ENCODE measurements at places on chromosomes 1 and 21.

GRCh38 chr1:98086796-98087441 lies 166.1 kb upstream of the DPYD start:
- DNase-seq = no peak

- DNase-seq = no peak
Observed at GRCh38 chr1:151837197-151837596, 2.4 kb downstream of the C2CD4D start.

DNA sequence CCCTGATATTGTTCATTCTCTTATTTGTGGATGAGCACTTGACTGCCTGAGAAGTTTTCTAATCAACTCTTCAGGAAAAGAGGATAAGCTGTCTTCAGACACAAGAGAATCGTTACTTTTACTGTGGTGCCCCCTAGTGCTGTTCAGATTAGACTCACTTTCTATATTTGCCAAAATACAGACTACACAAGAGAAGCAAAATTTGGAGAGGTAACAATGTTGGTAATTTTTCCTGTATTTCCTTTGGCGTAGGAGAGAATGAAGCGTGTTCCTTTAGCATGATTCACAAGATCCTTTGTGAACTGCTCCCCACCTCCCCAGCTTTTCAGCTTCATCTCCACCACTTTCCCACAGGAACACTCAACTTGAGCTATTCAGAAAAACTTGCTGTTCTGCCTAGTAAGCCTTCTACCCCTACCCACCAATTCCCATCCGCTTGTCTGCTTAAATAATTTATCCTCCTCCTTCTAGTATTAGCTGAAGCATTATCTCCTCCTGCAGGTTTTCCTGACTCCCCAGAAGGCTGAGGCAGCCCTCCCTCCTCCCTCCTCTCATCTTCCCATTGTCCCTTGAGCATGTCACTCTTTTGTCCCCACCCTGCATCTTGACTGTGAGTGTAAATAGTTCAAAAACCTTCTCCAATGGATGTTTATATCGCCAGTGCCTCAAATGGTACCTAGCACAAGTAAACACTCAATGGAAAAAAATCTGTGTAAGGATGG lies 4.5 kb downstream of the TNFSF4 start:
- no peak for DNase-seq

DNA sequence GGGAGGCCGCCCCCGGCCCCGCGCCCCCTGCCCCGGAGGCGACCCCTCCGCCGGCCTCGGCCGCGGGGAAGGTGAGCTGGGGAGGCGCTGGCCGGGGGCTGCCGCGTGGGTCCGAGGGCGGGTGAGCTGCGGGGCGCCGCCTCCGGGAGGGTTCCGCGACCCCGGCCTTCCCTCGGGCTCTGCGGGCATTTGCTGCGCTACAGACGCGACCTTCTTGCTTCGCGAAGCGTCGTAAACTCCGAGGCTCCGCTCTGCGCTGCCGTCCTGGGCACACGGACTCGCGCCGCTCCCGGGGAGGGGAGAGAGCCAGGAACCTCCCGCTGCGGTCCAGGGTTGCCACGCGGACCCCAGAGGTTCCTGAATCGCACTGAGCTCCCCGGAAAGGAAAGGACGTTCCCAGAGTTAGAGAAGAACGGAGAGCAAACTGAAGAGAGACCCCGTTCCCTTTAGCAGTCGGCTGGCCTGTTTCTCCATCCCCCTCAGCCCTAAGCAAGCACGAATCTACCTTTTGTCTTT lies 345 bp downstream of the SLX9 start:
- DNase-seq = no peak

DNA sequence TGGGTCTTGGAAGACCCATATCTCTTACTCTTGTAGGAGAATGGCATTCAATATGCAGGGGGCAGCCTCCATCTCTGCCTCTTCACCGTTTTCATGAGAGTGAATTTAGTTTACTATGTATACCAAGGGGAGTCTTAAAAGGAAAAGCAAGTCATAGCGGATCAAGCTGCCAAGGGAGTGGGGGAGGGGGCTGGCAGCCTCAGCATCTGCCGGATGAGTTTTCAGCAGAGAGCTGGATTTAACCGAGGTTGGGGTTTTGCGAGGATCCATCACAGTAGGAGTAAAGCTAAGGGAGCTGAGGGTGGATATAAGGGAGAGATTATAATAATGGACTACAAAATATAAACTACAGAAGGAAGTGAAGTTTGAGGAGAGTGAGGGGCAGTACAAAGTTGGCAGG lies 9.9 kb downstream of the CD160 start:
- no peak for DNase-seq

GRCh38 chr1:164709541-164710278 lies 150.7 kb downstream of the PBX1 start:
- DNase-seq = no peak

DNA sequence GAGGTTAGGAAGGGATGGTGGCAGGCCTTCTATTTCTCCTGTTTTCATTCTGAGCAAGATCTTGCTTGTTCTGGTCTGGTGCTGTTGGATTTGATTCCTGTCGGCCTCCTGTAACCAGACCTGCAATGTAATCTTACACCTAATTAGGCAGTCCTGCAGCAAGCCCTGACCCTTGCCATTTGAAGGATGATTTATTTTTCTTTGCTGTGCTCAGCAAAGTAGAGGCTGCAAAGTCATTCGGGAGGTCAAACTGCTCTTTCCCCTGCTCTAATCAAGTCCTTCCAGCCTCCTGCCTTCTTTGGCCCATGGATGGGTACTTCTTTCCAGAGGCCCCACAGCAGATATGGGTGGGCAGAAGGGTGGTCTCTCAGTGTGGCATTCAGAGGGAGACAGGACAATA lies 417.7 kb upstream of the USP24 start:
- no peak for DNase-seq

- DNase-seq = no peak
Observed at GRCh38 chr1:223242971-223243370, 99.9 kb upstream of the TLR5 start.

GRCh38 chr21:14243874-14244273 lies 27.9 kb downstream of the RBM11 start:
- DNase-seq = no peak

DNA sequence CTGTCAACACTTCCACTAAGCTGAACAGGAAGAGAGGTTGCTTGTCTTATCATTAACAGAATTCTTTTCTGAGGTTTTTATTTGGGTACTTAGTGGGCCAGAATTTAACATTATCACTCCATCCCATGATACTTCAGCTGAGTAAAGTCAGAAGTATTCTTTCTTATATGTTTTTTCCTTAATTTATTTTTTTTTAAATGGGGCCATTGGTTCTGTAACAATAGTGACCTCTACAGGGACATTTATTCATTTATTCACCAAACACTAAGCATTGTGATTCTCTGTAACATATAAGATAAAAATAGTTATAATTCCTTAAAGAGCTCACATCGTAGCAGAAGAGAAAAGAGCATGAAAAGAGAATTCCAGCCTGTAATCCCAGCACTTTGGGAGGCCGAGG lies 9.8 kb downstream of the GREM2 start:
- DNase-seq = no peak

- no peak for DNase-seq
Observed at GRCh38 chr1:176364236-176364905, 98.6 kb upstream of the PAPPA2 start.

- DNase-seq = no peak
Observed at GRCh38 chr1:119724611-119725218, 13.0 kb downstream of the PHGDH start.

- no peak for DNase-seq
Observed at GRCh38 chr1:37987679-37988078, 2.1 kb downstream of the SF3A3 start.

DNA sequence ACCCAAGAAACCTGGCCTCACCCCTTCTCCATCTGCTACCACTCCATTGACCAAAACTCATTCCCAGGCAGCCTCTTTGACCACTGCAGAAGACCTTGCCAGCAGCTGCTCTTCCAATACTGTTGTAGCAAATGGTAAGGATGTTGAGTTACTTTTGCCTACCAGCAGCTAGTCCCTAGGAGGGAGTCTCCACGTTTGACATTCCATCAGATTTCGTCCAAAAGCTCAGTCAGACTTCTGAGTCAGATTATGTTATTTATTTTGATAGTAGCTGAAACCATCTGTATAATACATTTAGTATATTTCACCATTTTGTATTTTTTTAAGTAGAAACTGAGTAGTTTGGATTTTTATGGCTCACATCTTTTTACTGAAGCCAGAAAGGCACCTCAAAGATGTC lies 51.5 kb upstream of the WNT2B start:
- no peak for DNase-seq

DNA sequence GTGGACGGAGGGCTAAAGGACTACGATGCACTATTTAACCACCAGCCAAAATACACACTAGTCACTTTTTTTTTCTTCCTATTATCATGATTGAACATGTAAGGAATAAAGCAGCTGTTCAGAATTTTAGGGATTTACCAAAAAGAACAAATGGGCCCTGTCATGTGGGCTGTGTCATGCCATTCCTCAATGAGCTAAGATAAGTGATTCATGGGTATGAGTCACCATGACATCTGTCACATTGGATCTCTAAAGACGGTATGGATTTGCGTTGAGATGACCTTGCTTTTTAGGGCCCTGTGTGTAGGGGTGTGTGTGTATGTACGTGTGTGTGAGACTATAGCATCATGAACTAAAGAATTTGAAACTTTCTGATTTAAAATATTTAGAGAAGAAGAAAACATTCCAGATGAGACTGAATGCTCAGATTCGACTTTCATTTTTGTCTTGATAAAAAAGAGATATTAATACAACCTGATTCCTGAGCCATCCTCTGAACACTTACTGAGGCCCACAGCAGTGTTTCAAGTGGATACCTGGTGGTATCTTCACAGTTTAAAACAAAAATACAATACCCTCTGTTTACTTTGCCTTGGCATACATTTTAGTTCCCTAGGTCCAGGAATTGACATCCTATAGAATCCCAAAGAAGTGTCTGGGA lies 246.1 kb upstream of the DUSP10 start:
- DNase-seq = no peak

- DNase-seq = no peak
Observed at GRCh38 chr1:85087659-85088407, 39.5 kb upstream of the MCOLN3 start.

GRCh38 chr1:79792219-79792930 lies 785.8 kb upstream of the ADGRL4 start:
- no peak for DNase-seq

DNA sequence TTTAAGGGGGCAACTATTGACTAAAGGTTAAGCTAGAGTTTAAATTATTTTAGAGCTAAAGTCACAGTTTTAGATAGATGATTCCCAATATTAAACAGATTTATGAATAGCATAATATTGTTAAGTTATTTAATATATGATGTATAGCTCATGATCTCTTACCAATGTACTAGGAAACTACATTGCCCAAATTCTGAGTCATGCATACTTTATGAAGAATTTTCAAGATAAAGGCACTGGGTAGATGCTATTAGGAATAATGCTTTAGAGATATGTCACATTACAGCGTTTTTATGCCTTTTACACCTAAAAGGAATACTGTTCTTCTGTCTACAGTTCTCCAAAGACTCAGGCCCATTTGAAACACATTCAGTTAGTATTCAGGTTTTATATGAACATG lies 215.1 kb downstream of the NCAM2 start:
- no peak for DNase-seq

DNA sequence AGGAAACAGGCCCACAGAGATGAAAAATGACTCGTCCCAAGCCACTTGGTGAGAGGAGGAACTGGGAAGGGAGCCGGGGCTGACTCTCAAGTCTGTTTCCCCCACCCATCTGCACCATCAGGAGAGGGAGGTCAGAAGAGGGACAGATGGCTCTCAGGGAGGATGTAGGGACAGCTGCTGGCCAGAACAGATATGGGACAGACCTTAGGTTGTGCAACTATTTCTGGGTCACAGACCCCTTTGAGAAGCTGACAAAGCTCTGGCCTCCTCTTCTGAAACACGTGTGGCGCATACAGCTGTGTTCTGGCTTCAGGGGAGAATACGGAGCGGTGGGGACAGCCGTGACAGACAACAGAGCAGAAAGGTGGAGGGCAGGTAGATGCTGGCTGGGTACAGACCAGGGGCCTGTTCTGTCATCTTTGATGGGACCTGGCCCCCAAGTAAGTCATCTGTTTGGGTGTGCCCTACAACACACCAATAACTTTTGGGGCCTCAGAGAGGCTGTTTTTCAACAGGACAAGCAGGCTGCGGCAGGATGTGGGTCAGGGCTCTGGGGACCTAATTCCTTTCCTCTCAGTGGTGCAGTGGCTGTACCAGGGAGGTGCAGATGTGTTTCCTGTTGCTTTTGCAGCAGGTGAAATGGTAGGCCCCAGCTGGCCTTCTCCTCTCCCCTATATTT lies 7.3 kb downstream of the SH3BGRL3 start:
- peak; percentile 61 for DNase-seq

- DNase-seq = no peak
Observed at GRCh38 chr1:78281580-78281979, 209.2 kb upstream of the PTGFR start.

- no peak for DNase-seq
Observed at GRCh38 chr21:31293986-31294385, 50.1 kb downstream of the TIAM1 start.

DNA sequence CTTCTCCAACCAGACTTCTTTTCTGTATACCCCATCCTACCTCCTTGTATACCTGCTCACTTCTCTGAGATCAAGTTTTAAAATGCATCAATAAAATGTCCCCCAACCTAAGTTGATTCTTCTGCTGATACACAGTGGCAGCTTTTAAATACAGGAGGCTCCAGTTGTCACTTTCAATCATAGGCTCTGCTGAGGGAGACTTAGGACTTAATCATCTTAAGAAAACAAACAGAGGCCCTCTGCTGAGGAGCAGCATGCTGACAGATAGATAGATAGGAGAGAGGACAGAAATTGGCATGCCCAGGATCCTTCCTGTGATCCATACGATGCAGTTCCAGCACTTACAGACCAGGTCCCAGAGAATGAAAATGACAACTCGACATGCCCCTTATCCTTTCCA lies 311.0 kb upstream of the PROX1 start:
- no peak for DNase-seq

DNA sequence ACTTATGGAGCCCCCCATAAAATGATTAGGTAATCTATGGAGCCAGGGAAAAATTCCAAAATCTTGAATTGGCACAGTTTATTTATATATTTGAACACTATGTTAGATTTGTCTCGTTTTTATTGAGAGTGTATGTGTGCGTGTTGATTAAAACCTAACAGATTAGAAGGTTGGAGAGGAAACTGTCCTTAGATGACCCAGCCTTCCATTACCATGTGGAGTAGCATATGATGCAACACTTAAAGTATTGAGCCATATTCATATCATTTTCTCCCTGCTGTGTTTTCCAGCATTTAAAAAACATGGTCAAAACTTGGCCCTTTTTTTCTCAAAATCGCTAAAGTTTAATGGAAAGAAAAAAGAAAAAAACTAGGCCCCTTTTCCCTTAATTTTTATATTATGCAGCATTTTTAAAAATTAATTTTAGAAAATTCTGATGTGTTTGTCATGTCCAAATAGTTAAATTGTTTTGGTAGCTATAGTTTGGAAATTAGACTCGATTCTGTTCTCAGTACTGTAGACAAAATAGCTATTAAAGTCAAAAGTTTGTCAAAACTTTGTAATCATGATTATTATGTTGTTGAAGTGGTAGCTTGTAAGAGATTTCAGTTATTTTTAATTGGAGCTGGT lies 2.3 kb downstream of the LRRC8D start:
- DNase-seq = no peak

- DNase-seq = no peak
Observed at GRCh38 chr1:221105578-221105977, 226.3 kb downstream of the HLX start.

GRCh38 chr1:160161965-160162705 lies 10.7 kb downstream of the ATP1A4 start:
- no peak for DNase-seq

GRCh38 chr1:202023001-202023433 lies 12.6 kb downstream of the ELF3 start:
- no peak for DNase-seq
